ENCODE measurements at places on chromosomes 5 and 9. TPM values are rescaled to one million over a fixed set of nuclear protein-coding genes. Genes with fewer than 3 reads are reported as not detected.

CARTPT gene
- not detected for total RNA-seq

PCDHA9 gene
- not detected for total RNA-seq

DNA sequence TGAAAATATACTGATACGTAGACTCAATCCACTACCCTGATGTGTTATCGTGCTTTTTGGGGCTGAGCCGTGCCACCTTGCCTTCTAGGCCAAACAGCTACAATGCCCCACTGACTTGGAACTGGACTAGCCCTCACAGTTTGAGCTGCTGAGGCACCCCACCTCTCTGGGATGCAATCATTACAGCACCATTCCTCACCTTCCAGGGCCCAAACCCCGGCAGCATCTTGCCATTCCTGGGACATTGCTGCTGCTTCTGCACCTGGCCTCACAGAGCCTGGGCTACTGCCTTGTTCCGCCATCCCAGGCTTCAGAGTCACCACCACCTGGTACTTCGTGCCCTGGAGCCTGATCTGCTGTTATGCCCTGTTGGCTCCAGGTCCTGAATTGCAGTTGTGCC, 89.5 kb upstream of the SNCAIP start:
- no peak overlapping the region for H3K4me3 ChIP-seq
- DNase-seq, result no peak
- no peaks in the 10 kb centered on the region for H3K36me3 ChIP-seq
- no peak overlapping the region for H3K27ac ChIP-seq

DNA sequence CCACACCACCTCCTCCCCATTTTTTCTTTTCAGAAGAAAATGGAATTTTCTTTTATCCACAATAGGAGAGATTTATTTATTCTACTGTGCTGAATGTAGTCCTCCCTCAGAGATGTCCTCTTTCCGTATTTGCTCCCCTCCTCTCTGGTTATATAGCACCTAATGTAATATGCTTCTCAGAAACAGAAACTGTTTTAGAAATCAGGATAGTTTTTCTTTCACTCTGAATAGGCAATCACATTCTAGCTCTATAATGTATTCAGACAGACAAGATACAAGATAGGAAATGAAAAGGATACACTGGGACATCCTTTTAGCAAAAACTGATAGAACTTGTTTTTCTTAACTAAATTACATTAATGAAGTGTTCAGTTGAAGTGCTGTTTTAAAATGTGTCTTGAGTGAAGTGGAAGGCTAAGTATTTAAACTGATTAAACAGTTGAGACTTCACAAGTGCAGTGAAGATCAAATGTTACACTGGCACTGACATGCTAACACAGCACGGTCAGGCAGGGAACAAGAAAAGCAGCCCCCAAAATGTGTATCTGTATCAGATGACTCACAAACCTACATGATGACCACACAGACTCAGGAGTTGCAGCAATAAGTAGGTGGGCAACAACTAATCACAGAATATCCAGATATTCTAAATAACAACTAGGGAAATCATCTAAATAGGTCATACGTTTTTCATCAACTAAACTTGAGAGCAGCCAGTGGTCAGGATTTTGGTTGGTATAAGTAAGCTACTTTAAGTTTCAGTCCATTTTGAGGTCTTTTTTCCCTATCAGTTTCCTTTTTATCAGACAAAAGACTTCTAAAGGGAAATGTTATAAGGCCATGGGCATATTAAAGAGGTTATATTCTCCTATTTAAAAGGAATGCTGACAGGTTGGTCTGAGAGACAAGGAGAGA, 260.4 kb downstream of the MLLT3 start:
- H3K27ac ChIP-seq, result peak overlapping the region; percentile 75
- H3K27me3 ChIP-seq, result no peaks in the 10 kb centered on the region
- peaks cover 59% of the 10 kb centered on the region for H3K4me1 ChIP-seq
- H3K4me3 ChIP-seq, result peak overlapping the region; percentile 9
- peaks cover 46% of the 10 kb centered on the region for H3K36me3 ChIP-seq

DNA sequence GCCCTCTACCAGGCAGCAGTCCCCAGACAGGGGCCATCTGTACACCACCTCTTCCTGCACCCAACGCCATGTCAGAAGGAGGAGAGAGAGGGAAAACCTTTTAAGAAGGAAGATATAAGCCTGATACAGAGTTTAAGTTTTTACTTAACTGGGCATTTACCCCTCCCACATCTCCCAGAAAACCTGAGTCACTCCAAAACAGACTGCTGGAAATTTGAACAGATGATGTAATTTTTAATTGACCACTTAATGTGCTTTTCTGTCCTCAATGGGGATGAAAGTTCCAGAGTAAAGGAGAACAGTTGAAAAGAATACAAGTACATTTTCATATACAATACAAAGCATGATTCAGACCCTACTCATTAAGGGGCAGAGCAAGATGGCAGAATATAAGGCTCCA, 63.9 kb downstream of the TTC39B start:
- no peak overlapping the region for H3K27ac ChIP-seq
- H3K36me3 ChIP-seq, result peaks cover 25% of the 10 kb centered on the region
- DNase-seq, result no peak
- H3K4me3 ChIP-seq, result no peak overlapping the region
- H3K4me1 ChIP-seq, result peaks cover 38% of the 10 kb centered on the region
